ENCODE measurements at places on chromosomes 5 and 9. TPM values are rescaled to one million over a fixed set of nuclear protein-coding genes. Genes with fewer than 3 reads are reported as not detected.

SLC6A7 gene
- not detected for total RNA-seq

S100Z gene
- 0.47 TPM for total RNA-seq

BARHL1 gene
- total RNA-seq, result not detected

STPG3 gene
- total RNA-seq, result not detected

RASGRF2 gene
- not detected for total RNA-seq

OR1Q1 gene
- total RNA-seq, result not detected

PLPPR1 gene
- total RNA-seq, result not detected

Data from A172 (cell line).